ENCODE measurements at places on chromosomes 12 and 14. TPM values are rescaled to one million over a fixed set of nuclear protein-coding genes. Genes with fewer than 3 reads are reported as not detected.
A peak's percentile ranks its signal among the peaks of the same experiment; 100 is the strongest.

DNA sequence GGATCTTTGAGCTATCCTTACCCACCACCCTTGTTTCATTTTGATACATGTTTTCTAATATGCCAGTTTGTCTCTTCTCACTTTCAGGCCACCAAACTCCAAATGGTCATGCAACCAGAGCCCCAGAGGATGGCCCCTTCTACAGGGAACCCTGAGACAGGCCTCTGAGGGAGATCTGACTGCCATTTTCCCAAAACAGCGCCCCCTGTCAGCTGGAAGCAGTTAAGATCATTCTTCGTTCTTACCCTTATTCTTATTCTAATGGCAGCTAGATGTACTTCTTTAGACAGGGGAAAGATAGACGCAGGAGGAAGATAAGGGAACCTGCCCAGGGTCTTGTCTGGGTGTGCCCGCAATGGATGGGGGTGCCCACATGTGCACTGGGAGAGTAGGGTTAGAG, 38.4 kb downstream of the C12orf56 start:
- no peak for DNase-seq

GRCh38 chr14:21539189-21539940, 13.2 kb upstream of the SALL2 start:
- no peak for DNase-seq

- peak; percentile 45 for DNase-seq
Measured at GRCh38 chr14:51561141-51561540, 90.6 kb upstream of the FRMD6 start.

DNA sequence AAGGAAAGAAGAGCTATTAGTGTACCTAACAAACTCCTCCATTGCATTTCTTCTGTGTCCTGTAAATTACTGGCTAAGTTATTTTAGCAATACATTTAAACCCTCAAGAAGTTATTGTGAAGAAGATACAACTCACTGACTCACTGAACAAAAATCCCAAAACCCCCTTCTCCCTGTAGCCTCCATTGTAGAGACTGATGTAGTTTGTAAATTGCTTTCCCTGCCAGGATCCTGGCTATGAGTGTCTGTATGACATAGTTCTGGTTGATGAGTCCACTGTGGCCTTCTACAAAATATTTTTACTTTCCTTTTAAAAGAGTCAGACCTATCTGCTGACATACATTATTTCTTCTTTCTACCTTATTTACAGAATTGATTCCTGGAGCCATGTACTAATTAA, 155.6 kb downstream of the SLC6A15 start:
- no peak for DNase-seq

TIMELESS gene
- 8.1 TPM for total RNA-seq

MANSC4 gene
- total RNA-seq = not detected

PABPN1 gene
- 45.6 TPM for total RNA-seq

Data from RPMI7951 (cell line).